ENCODE measurements at places on chromosomes 4 and X.
A peak's percentile ranks its signal among the peaks of the same experiment; 100 is the strongest.

DNA sequence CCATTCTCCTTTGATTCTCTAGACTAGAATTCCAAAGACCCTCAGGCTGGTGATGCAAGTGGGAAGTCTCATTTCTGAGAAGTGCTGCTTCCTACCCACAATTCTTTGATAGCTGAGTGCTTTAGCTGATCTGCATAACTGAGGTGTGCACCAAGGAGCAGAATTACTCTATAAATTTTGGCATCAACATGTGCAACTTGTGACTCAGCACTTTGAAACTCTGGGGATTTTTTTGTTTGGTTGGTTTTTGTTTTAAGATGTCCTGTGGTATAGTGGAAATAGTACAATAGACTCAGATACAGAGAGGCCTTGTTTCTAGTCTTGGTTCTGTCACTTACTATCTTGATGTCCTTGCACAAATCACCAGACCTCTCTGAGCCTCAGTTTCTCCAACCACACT, 148.4 kb downstream of the AR start:
- DNase-seq, result no peak

- DNase-seq, result no peak
These were observed 234.0 kb upstream of the SLIT2 start for GRCh38 chr4:20017777-20018115.

DNA sequence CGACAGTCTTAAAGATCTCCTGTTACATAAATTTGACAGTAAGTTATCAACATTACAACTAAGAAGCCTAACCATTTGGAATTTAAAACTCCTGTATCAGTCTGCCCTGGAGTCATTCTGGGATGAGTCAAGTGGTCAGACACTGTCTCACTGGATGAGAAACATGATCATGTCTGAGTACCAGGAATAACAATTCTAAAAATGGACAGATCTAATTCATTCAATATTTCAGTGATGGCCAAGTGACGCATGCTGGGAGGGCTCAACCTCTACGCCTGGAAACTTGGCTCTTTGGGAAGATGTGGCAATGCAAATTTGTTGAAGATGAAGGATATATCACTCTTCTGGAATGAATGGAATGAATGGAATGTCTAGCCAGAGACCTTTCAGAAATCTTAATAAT, 1427.2 kb downstream of the STIM2 start:
- no peak for DNase-seq

DNA sequence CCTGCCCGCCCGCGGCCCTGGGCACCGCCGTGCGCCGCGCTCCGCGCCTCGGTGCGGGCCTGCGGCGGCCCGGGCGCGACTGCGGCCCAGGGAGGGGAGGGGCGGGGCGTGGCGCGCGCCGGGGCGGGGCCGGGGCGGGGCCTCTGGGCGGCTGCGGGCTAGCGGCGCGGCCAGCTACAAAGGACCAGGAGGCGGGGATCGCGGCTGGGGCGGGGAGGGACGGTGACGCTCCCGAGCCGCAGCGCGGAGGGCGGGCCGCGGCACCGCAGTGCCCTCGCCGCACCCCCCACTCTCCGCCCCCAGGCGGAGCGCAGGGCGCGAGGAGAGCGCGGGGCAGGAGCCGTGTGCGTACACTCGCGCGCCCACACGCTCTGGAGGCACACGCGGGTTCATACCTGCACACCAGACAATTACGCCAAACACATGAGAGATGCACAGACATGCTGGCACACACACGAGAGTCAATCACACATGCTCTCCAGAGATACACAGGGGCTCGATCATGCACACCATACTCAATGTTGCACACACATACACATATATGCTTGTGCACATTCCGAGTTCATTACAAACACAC, at the start of gene CRMP1:
CRMP1 (minus strand) TSS at position 83 of the 577 bp plus-strand sequence. CDS start 117 bp downstream, outside the sequence.
- no peak for DNase-seq

- no peak for DNase-seq
These were observed 154.3 kb downstream of the CAMK2D start for GRCh38 chr4:113607147-113607720.

DNA sequence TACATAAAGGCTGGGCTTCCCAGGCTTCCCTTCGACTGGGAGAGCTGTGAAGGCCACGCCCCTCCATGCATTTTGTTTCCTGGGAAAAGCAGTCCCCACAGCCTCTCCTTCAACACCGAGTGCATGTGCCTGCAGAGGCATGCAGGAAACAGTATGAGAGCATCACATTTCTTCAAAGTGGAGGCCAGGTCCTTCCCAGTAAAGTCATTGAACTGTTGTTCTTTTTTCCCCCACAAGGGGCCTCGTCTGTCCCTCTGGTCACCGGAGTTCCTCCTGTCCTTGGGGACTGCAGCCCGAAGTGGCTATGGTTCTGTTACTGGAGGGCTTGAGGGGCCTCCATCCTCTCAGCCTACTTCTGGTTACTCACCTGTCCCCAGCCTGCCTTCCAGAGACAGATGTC, 56.0 kb downstream of the RAI2 start:
- no peak for DNase-seq

DNA sequence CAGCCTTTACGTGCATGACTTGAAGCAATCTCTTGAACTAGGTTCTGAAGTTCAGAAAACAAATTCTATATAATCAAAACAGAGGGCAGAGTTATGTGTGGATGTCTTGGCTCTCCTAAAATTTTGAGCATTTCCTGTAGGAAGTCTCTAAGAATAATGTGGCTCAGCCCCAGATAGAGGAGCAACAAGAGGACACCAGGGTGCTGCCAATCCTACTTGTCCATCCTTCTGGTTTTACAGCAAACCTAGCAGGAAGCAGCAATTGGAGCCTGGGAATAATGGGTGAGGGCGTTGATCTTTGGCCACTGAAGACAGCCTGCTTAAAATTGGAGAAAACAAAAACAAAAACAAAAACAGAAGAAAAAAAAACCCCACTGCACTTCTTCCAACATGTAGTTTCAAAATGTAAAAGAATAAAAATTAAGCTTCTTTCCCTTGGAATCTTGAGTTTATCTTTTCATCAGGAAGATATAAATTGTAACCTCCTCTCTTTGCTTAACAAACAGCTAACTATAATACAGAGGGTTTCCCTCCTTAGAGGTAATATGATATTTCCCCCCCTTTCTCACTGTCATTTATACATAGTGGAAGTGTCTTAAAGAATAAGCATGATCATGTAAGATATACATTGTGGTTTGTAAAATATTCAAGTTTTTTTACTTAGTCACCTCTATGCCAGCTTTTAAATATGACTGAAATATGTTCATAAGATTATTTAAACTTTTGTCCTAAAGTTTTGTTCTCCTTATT, 130.6 kb downstream of the FBXO8 start:
- no peak for DNase-seq

- DNase-seq, result no peak
These were observed 146.6 kb downstream of the AMELX start for GRCh38 chrX:11439846-11440245.

- DNase-seq, result no peak
These were observed 91.5 kb downstream of the GEMIN8 start for GRCh38 chrX:13938051-13938828.

- no peak for DNase-seq
These were observed 76.6 kb downstream of the F11 start for GRCh38 chr4:186342582-186342981.

- no peak for DNase-seq
These were observed 8.5 kb downstream of the TRIML1 start for GRCh38 chr4:188147776-188148175.

DNA sequence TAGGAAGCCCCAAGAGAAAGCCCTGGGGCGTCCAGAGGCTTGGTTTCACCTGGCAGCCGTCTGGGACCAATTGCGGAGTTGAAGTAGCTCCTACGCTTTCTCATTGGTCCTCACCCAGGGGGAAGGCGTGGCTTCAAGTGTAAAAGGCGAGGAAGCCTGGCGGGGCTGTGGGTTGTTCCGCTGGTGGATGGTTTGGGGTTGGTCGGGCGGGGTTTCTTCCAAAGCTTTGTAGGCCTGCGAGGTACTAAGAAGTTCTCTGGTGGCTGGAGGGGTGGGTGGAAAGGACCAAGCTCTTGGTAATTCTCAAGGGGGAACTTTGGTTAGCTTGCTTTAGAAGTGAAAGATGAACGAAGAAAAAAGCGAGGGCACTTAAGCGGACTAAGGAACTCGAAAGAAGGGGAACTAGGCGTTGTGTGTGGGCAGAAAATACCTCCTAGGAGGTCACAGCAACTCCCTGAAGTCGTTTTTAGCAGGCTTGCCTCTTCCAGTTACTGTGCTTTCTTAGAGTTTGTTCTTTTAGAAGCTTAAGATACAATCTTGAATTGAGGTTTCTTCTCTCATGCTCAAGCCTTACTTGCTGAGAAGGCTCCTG, 36.6 kb downstream of the CCNG2 start:
- peak; percentile 89 for DNase-seq

DNA sequence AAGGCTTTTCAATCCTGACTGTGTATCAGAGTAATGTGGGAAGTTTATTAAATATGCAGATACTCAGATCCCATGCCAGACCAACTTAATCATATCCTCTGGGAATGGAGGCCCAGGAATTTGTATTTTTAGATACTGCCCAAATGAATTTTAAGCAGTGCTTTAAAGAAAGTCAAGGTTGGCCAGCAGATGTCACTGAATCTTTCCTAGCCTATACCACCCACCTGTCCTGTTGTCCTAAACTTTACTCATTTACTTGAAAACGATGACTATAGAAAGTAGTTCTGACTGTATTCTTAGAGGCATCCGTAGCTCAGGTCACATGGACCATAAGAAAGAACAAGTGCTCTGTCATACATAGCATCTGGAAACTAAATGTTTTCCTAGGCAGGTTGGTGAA, 79.9 kb downstream of the AMOT start:
- no peak for DNase-seq

DNA sequence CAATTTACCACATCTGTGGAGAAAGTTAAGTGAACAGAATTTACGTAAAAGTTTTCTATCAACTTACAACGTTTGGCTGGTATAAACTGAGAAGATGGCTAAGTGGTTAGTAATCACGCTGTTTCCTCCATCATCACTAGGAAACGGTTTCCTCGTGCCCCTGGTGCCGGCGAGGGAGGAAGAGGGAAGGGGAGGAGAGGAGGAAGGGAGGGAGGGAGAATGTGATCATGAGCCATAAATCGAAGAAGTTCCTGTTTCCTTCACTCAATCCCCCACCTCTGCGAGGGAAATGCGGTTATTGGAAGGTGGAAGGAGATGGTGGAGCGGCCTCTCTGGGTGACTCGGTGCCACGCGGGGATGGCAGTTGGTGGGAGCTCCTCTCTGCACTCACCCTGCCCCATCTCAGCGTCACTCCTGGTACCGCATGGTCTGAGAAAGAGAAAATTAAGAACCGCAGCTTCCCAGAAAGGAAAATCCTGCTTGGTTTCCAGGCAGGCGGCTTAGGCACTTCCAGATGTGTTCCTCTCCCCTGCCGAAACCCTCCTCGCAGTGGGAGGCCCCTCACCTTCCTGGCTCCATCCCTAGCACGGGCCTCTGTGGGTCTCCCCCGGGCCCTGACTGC, 216.8 kb downstream of the AFAP1 start:
- no peak for DNase-seq

GRCh38 chr4:76238236-76238635, 13.3 kb upstream of the FAM47E start:
- no peak for DNase-seq

- no peak for DNase-seq
These were observed 68.7 kb downstream of the CXXC4 start for GRCh38 chr4:104425948-104426347.

GRCh38 chrX:113726898-113727297, 857.0 kb upstream of the HTR2C start:
- no peak for DNase-seq

GRCh38 chr4:68489338-68489737, 42.1 kb downstream of the TMPRSS11E start:
- no peak for DNase-seq

GRCh38 chrX:71225009-71225408, 2.0 kb downstream of the GJB1 start:
- DNase-seq, result no peak

GRCh38 chrX:148599404-148599803, 99.0 kb downstream of the AFF2 start:
- no peak for DNase-seq

- no peak for DNase-seq
These were observed 46.9 kb upstream of the HSD17B10 start for GRCh38 chrX:53481093-53481492.

GRCh38 chr4:113563691-113564378, 197.7 kb downstream of the CAMK2D start:
- DNase-seq, result no peak

DNA sequence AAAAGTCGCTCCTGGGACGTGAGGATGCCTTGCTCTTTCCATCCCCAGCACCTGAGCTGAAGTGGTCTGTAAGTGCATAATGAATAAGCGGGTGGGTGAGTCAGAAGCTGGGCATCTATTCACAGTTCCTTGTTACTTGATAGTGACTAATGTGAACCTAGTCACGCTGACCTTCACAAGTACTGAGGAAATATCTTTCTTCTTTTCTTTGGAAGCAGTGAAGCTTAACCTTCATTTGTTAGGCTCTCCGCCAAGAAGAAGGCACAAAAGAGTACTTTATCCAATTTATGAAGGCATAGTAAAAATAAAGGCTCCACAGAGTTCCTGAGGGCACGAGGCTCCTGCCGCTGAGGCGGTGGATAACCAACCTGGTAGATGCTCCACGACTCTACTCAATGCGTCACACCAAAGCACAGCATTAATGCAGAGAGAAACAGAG, 475.7 kb upstream of the SLIT2 start:
- no peak for DNase-seq

DNA sequence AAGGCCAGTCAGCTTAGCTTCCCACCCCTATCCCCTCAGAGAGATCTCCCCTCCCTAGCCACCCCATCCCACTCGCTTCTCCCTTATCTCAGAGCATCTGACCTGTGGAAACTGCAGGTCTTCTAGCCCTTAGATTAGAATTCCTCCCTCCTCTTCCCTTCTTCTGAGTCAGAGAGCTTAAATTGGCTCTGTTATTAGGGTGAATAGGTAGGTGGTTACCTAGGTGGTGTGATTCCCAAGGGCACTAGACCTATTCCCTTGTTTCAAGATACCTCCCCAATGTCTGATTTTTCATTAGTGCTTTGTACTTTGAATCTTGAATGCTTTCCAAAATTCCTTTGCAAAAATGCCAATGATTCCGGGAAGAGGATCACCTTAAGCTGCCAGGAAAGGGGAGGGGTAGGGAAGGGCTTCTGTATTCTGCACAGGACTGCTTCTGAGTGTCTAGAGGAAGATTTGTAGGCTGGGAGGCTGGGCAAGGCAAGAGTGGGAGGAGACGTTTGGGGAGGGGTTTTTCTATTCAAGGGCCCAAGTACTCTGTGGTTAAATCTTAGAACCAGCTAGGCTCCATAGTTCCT, 24.5 kb upstream of the MSN start:
- no peak for DNase-seq

DNA sequence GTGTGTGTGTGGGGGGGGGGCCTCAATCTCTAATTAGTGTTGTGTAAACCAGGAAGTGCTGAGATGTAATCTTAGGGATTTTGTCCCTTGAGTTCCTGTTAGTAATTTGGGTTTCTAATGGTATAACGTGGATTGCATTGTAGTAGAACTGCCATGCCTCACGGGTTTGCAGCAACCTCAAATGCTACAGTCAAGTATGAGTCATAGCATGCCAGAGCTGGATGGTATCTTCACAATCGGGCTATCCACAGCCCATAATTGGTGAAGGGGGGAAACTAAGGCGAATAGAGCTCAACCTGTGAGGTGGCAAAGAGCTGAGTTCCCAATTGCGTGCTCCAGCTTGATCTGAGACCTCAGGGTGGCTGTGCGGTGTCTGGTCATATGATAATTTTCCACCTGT, 2.2 kb upstream of the FMR1NB start:
- DNase-seq, result no peak

- DNase-seq, result no peak
These were observed 14.6 kb downstream of the TLR8 start for GRCh38 chrX:12920990-12921389.
